Erythroblast (primary cell): ENCODE measurements at places on chromosomes 2 and 18.

DNA sequence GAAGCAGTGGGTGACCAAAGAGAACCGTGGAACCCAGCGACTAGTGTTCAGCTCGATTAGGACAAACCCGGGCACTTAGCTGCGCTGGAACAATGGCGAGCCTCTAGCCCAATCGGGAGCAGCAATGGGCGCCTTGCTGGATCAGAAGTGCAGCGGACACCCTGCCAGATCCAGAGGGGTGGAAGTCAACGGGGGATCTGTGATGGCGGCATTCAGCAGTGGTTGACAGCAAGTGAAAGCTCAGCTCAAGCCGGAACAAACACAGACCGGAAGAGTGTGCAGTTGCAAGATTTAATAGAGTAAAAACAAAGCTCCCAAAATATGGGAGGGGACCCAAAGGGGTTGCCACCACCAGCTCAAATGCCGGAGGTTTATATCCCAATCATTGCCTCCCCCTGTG lies 478.7 kb upstream of the REG3G start:
- DNase-seq: no peak

- DNase-seq: peak; percentile 72
Observed at GRCh38 chr18:76451396-76452331, 43.4 kb downstream of the ZNF516 start.

DNA sequence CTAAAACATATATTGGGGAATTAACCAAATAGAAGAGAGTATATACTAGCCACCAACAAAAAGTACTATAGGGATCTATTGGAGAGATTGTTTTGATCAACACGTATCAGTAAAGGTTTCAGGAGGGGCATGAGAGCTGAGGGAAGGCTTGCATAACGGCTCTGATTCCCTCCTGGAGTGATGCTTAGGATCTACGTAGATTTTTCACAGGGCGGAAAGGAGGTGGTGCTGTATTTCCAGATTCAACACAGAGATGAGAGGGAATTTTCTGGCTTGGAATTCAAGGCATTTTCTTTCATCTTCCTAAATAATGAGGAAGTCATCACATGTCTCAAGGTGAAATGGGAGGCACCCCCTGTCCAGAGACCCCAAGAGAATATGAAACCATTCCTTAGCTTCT lies 443.8 kb downstream of the CMPK2 start:
- DNase-seq: no peak

DNA sequence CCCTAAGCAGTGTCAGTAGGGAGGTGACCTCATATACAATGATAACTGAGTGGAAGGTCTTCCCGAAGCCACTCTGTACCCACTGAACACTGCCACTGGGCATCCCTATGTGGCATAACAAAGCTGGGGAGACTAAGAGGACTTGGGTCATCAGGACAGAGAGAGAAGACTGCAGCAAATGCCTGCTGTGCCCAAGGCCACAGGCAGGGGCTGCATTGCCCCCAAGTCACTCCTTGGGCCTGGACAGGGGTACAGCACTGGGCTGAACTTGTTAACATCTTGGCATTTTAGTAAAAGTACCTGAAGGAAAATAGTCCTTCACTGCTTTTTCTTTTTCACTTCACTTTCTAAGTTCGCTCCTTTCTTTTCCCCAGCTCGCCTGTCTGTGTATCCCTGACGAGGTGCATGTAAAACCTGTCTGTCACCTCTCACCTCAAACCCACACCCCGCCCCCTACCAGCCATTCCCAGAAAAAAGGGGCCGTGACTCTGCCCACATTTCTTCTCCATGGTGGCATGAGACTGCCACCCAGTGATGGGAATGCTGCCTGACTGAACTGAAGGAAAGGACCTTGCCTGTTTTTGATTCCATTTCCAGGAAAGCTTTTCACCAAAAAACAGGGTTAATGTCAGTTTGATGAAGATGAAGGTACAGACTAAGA lies 62.9 kb downstream of the MTHFD2 start:
- no peak for DNase-seq

DNA sequence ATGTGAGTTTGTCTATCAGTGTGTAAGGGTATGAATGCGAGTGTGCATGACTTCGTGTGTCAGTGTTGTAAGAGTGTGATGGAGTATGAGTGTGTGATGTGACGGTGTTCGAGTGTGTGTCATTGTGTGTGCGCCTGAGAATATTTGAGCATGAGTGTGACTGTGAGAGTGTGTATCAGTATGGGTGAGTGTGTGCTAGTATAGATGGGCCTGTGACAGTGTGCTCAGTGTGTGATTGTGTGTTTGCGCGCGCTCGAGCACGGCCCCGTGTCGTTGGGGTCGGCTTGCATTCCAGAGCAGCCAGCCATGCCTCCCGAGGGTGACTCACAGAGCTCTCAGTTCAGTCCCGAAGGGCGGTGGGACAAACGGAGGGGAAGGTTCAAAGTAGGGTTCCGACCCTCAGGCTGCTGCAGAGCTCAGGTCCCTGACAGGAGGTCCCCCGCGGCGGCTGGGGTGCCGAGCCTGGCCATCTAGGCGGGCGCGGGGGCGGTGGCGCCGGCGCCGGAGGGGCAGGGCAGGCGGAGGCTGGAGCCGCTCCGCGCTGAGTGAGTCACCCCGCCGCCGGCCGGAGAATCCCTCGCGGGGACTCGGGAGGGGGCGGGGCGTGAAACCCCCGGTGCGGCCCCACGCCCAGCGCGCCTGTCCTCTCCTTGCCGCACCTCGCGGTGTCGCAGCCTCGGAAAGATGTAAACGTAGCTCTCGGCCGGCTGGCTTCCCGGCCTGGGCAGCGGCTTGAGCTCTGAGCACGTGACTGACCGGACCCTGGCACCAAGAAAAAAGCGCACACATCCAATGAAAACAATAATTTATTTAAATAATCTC lies 3.8 kb downstream of the DLX2 start:
- peak; percentile 42 for DNase-seq

DNA sequence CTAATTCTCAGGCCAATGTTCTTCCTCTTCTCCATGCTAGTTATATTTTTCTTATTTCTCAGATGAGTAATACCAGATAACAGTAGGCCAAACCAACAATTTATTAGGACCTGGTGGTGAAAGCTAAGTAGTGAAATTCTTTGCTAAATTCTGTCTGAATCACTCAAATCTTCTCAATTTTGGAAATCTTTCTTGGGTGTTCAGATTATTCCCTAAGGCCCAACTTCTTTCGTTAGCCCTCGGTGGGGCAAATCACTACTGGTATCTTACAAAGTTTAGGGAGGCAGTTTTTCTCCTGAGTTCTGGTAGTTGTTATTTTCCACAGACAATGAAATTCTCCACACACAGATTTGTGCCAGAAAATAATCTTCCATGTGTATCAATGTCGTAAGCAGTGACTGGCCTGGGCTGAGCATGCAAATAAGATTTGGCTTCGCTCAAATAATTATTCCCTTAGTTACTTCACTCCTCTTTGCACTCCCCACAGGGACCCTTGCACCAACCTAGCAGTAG lies 443.5 kb upstream of the SLC14A2 start:
- no peak for DNase-seq

- no peak for DNase-seq
Observed at GRCh38 chr2:236871500-236872001, 214.1 kb upstream of the COPS8 start.

DNA sequence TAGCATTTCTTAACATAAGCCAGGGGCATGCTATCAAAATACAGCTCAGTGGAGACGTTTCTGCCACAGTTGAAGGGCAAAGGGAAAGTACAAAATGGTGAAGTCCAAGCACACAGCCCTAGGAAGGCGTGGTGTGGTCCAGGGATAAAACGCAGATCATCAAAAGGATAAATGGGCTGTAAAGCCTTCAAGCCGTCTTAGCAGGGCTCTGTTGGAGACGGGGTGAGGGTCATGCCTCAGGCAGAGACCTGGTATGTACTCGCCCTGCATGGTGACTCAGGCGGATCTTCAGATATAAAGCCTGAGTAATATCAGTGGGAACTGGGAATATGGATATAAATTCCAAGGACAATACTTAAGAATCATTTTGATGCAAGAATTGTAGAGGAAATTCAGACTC lies 61.2 kb downstream of the NGEF start:
- DNase-seq: no peak

GRCh38 chr2:23544589-23545295 lies 159.8 kb downstream of the KLHL29 start:
- no peak for DNase-seq

DNA sequence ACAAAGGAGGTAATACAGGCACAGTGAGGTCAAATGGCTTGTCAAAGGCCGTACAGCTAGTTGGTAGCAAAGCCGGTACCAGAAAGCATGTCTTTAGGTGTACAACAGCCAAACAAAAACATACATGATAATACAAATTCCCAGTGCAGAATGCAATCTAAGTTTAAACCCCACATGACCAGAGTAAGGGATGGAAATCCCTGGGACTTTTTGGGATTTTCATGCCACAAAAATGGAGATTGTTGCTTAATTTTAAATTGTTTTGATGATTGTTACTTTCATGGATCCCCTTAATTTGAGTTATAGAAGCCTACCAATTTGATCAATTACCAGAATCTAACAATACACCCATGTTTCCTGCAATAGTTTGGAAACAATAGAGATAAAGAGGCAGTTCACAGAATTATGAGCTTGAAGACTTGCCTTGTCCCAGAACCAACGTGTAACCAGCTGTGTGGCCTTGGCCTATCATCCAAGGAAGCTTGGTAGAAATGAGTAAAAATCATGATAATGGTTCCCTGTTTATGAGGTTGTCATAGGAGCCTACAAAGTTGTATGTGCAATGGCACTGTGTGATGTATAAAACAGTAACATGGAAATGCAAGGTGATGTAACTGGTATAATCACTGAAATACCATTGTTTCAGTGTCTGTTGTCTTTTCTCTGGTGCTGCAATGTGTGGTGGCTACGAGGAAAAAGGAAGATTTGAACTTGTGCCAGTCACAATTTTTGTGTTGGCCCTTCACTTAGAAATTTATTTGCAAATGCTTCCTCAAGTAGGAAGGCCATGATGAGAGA lies 85.3 kb downstream of the ZEB2 start:
- no peak for DNase-seq

DNA sequence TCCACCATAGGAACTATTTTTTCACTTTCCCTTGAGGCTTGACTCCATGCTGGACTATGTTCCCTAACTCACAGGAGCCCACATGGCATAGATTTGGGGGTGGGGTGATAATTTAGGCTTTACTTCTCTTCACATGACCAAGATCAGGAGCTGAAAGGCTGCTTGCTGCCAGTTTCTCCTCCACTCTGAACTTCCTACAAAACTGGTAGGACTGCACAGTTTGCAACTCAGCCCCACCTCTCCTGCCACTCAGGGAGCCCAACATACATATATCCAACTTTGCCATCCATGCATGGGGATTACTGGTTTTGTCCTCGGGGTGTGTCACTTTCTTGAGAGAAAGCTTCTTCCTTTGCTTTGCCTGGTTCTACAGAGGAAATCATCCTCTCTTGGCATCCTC lies 14.2 kb downstream of the INO80D start:
- no peak for DNase-seq

DNA sequence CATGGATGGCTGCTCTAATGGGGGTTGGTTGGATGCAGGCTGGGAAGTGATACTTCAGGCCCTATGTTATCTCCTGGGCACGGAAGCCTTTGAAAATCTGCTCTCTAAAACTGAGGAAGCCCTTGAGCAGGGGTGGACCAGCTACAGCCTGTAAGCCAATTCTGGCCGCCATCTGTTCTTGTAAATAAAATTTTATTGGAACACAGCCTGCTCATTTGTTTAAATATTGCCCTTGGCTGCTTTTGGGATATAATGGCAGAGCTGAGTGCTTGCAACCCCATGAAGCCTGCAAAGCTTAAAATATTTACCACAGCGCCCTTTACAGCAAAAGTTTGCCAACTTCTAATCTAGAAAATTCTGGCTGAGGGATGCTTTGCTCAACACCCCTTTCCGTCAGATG lies 11.9 kb upstream of the IGFBP2 start:
- no peak for DNase-seq

DNA sequence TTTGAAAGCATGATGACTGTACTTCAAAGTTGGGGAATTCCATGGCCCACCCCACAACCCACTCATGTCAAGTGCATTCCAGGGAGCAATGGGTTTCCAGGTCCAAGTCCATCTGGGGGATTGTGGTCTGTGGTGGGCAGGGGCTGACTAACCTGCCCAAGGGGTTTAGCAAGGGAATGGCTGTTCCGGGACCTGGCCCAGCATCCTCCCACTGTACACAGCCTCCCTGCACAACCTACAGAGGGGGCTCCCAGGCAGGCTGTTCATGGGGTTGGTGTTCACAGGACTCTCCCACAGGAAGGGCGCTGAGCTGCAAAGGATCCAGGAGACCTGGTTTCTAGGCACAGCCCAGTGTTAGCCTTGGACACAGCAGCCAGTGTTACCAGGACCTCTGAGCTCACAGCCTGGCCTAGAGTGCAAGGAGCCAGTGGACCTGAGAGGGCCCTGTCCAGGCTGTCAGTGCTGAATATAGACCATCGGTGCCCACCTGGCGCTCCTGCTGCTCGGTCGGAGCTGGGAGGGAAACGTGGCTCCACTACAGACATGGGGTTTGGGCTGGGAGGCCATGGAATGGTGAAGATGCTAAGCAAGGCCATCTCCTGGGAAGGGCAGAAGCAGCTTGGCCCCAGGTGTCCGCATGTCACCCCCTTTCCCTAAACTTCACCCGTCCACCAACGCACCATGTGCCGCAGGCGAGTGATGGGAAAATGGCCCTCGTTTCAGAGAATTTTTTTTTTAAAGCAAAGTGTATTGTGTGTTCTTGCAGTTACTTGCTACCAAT lies 317.2 kb downstream of the GBX2 start:
- no peak for DNase-seq

GRCh38 chr2:24435391-24436316 lies 55.4 kb upstream of the NCOA1 start:
- DNase-seq: no peak

DNA sequence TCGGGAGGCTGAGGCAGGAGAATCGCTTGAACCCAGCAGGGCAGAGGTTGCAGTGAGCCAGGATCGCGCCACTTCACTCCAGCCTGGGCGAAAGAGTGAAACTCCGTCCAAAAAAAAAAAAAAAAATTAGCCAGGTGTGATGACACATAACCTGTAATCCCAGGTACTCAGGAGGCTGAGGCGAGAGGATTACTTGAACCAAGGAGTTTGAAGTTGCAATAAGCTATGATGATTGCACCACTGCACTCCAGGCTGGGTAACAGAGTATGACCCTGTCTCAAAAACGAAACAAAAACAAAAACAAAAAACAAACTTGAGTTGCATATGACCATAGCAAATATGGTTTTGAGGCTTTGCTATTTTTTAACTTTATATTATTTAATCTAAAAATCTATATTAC lies 25.8 kb downstream of the SANBR start:
- DNase-seq: no peak

DNA sequence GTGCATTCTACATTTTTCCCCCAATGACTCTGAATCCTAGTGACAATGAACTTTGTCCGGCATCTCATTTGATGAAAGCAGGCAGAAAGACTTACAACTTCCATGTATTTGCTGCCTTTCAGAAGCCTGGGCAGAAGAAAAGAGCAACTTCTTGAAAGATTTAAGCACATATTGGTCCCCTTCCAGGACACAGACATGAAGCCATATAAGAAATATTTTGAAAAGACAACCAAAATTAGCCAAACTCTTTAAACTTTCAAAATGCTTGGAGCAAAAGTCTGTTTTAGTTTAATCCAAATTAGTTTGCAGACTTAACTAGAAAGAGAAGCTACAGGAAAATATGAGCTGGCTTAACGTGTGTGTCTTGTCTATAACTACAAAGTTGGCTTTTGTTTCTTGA lies 492.5 kb downstream of the NR4A2 start:
- DNase-seq: no peak
